ENCODE measurements at places on chromosomes 7 and 10. TPM values are rescaled to one million over a fixed set of nuclear protein-coding genes. Genes with fewer than 3 reads are reported as not detected.

- no peak for DNase-seq
Measured at GRCh38 chr7:68730194-68730593, 868.1 kb upstream of the AUTS2 start.

DNA sequence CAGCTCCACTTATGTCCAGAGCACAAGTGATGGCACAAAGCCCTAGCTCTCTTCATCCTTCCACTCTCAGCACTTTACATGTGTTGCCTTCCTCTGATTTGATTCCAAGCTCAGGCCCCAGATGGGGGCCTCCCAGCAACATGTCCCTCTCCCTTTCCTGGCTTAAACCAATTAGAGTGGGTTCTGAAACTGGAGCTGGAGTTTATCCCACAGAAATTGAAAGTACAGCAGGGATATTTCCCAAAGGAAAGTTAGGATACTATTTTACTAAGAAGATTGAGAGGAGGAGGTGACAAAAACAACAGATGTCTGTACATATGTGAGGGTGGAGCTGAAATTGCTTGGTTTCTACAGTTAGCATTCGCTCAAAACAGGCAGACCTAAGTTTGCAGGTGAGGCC lies 724.6 kb downstream of the AUTS2 start:
- no peak for DNase-seq

DNA sequence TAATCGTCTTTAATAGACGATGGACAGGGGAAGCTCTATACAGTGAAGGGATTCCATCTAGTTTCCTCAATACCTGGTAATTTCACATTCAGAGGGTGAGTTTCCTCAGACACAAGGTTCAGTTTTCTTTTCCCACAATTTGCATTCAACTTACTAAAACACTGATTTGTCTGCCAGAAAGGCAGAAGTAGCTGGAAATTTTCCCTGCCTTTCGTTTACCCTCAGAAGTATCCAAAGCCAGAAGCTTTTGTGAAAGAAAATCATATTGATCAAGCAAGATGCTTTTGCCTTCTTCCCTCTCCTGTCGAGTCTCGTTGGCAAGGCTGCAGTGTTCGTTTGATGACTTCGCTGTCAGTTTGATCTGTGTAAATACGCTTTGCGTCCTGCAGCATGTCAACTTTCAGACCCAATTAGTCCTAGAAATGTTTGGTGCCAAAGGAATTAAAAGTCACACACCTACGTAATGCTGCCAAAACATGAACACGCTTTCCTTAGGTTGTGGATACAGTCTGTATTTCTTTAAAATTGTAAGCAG lies 631.9 kb upstream of the FOXK1 start:
- DNase-seq: no peak

GRCh38 chr7:131111792-131112191 lies 215.9 kb upstream of the MKLN1 start:
- no peak for DNase-seq

PON1 gene
- total RNA-seq: not detected

- no peak for DNase-seq
Measured at GRCh38 chr10:133457100-133457841, 3.5 kb downstream of the SCART1 start.

GRM8 gene
- not detected for total RNA-seq

DNA sequence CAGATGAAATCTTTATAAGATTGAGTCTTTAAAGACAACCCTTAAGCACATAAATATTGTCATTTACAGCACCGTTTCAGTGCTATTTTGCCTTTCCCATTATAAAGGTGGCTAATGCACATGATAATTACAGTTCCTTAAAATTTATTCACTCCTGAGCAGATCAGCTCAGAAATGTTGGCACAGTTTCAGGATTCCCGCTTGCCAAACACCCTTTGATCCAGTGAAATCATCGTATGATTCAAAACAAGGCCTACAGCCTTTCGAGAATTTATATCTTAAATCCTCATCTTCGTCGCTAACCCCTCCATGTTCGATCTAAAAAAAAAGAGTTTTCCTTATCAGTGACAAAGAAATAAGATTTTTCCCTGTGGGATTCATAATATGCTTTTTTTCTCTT lies 14.1 kb upstream of the SOSTDC1 start:
- no peak for DNase-seq

TPST1 gene
- 4.3 TPM for total RNA-seq

CALML3 gene
- not detected for total RNA-seq

- no peak for DNase-seq
Measured at GRCh38 chr7:125241548-125241947, 311.9 kb upstream of the POT1 start.

DNA sequence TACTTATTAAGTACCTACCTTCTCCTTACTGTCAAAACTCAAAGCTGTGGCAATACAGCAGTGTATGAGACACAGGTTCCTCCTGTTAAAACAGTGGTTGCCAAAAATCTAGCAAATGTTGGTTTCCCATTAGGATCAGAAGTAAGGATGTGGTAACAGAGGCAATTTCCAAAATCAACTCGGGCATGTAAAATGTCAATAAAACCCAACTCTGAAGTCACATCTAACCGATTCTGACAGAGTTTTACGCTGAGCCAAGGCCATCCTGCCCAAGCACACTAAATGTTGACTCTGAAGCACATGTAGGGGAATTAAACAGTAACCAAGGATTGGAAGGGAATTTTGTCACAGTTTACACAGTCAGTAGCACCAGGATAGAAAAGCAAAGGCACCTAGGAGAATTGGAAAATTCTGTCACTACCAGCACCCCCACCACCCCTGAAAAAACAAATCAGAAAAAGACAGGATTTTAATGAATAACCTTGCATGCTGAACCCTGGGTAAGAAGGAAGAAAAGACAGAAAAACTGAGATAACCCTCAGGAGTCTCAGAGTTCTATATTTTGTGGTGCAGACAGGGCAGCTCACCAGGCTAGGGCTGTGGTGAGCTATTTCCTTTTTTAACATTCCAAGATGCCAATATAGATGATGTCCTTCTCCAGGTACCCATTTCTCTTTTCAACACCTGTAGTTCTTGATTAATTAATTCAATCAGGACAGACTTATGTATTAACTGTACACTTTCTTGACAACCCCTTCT lies 119.5 kb downstream of the DOCK4 start:
- no peak for DNase-seq

Measured in T-cell (primary cell).